ENCODE measurements at places on chromosomes 1 and 21.

DNA sequence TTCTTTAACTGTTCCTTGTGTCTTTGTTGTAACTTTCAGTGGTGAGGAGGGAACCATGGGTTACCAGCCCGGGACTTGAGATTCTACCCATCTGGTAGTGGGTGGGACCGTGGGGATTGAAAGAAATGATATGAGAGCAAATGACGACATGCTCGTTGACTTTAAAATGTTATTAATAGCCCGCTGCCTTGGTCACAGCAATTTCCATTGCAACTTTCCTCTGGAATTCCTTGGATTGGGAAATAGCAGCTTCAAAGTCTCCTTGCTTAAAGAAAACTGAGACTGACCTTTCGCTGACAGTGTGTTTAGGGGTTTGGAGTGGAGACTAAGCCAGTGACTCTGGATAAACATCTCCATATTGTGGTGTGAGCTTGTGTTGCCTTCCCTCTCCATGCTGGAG is 44.2 kb upstream of the MARK1 start:
- DNase-seq, result no peak

DNA sequence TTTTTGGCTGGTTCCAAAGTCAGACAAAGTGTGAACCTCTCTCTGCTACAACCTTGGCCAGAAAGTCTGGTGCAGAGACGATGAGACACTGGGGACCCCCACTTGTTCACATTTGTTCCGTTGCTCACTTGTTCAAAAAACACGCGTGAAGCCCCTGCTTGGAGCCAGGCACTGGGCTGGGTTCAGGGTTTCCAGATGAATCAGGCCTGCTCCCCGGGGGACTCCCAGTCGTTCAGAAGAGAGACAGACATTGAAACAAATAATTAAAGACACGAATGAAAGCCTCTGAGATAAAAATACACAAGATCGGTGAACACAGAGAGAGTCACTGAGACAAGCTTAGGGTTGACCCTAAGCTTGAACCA is 101.5 kb upstream of the RUNX3 start:
- no peak for DNase-seq

- no peak for DNase-seq
Measured at GRCh38 chr21:25512095-25513081, 94.9 kb downstream of the MRPL39 start.

DNA sequence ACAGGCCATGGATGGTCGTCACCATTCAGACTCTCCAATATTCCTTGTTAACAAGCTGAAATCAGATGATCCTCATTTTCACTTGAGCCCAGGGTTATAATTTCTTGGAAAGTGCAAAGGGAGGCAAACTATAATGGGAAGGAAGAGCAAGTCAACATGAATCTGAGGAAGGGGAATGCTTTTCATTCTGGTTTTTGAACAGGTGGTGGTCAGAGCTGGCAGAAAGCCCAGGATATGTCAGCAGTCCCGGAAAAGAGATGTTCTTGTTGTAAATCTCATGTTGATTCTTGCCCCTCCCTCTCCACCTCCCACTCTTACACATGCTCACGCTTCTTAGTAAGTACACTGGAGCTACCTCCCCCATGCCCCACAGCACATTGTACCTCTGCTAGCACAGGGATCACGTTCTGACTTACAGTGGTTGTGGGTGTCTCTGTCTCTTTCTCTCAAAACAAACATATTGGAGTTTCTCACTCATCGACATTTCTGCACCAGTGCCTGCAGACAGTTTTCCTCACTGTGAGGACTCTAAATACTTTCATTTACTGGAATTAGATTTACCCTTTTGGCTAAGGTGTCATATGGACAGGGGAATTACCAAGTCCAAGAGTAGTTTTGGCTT is 77.6 kb downstream of the XCL2 start:
- peak; percentile 56 for DNase-seq

- DNase-seq, result no peak
Measured at GRCh38 chr1:153957744-153958110, 685 bp downstream of the CRTC2 start.

- DNase-seq, result no peak
Measured at GRCh38 chr1:52158218-52158617, 16.3 kb downstream of the ZFYVE9 start.

DNA sequence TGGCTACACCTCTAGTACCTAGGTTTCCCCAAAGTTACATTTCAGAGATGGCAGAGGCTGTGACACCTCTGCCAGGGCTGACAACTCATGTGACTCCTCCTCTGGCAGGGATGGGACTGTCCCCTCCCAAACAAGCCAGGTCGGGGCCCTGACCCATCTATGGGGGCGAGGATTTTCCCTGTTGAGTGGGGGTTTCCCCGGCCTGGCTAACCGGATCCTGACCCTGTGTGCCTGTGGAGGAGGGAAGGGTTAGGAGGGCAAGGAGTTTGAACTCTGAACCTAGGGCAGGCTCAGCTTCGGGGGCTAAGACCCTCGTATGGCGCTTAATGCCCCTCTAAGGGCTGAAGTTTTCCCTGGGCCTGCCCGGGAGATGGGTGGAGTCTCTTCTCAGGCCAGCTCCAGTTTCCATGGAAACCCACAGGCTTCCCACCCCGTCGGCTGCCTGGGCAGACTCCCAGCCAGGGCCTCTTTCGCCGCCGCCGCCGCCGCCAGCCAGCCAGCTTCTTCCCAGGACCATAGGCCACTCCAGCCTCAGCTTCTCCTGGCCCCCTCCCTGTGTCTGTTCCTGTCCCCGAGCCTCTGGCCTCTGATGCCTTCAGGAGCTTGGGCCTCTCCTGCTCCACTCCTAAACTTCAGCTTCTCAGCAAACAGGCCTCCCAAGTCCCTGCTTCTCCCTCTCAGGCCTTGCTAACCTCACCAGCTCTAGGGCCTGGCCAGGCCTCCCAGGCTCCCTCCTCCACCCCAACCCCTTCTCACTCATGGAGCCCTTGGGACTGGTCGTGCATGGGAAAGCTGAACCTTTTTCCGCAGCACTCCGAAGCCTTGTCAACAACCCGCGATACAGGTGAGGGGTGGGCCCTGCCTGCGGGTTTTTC is at the start of gene BTBD19:
Gene BTBD19, plus strand, starts transcription at position 461 of the 875 bp plus-strand sequence. Its CDS starts 298 bp downstream, at position 759.
- DNase-seq, result peak; percentile 74

DNA sequence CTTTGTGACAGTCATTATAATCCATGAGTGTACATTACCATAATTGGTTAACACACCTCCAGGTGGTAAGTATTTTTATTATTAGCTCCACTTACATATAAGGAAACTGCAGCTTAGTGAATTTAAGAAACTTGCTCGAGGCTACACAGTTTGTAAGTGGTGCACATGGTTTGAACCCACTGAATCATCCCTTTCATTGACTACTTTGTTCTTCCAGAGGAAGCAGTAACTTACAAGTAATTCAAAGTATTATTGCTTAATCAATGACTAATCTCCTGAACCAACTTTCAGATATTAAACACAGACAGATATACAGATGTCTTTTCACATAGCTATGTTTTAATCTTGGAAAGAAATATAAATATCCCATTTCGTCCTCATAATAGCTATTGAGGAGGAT is 18.7 kb upstream of the CLDN8 start:
- DNase-seq, result no peak
